Bone marrow (tissue), 2 donors: ENCODE measurements at places on chromosomes 5 and 9.

DNA sequence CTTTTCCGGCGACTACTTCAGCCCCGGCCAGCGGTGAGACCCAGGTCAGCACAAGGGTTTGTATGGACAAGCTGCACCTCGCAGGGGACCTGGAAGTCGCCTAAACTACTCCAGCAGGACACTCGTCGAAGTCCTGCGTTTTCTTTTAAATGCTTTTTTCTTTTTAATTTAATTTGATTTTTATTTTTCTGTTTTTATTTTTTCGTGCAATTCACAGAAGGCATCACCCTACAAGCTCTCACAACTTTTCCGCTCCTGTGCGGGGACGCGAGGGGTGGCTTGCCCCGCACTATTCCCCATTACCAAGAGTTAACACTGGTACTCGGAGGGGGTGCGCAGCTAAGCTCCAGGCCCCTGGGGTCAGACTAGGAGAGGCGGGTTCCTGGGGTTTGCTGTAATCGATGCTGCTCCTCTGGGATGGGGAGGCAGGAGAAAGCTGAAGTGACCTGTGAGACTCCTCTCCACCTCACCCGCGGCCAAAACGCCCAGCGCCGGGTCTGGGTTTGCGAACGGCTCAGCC, 1.3 kb downstream of the EDIL3 start:
- DNase-seq: no peak

- DNase-seq: no peak
Measured at GRCh38 chr5:18195910-18196309, 561.6 kb downstream of the TAF11L14 start.

GRCh38 chr9:122197426-122197825, 31.3 kb downstream of the LHX6 start:
- no peak for DNase-seq

DNA sequence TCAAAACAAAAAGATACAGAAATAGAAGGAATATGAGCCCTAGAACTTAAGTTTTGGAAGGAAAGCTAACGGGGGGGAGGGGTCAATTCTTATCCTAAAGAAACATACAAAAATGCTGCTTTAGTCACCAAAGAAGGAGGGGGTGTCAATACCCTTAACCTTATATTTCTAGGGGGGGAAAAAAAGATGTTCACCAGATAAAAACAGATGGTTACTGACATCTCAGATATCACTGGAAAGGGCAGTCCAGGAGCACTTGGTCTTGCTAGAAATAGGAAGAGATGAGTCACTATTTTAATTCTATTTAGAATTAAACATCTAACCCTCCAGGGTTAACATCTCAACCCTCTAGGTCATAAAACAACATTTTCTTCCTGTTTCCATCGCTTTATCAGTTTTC, 1.7 kb downstream of the DIAPH1 start:
- no peak for DNase-seq

DNA sequence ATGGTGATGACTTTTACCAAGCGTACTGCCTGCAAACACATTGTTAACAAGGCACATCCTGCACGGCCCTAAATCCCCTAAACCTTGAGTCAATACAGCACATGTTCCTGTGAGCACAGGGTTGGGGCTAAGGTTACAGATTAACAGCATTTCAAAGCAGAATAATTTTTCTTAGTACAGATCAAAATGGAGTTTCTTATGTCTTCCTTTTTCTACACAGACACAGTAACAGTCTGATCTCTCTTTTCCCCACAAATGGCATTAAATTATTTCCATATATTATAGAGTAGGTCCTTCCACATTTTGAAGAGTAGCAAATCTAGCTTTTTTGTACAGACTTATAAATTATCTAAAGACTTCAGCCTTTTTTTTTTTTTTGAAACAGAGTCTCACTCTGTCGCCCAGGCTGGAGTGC, 1.6 kb upstream of the TMEM141 start:
- no peak for DNase-seq

DNA sequence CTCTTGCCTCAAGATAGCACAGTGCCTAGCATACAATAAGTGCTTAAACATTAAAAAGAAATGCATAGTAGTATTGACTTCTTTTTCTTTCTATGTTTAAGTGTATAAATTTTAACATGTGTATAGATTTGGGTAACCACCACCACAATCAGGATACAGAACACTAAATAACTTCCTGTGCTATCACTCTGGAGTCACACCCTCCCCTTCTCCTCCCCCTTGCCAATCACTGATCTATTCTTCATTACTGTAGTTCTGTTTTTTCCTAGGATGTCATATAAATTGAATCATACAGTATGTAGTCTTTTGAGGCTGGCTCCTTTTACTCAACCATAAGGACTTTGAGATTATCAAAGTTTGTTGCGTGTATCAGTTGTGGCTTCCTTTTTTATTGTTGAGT, 68.5 kb downstream of the OSTF1 start:
- DNase-seq: peak; percentile 37

- DNase-seq: no peak
Measured at GRCh38 chr9:77561331-77562018, 86.6 kb downstream of the GNA14 start.

- no peak for DNase-seq
Measured at GRCh38 chr9:126495411-126496180, 118.1 kb upstream of the LMX1B start.

- no peak for DNase-seq
Measured at GRCh38 chr9:97633859-97634490, 354 bp downstream of the NCBP1 start.

GRCh38 chr5:119578937-119579336, 50.4 kb upstream of the FAM170A start:
- no peak for DNase-seq

GRCh38 chr9:110114086-110114858, 93.7 kb downstream of the C9orf152 start:
- DNase-seq: no peak

- no peak for DNase-seq
Measured at GRCh38 chr5:68922172-68922987, 171.4 kb upstream of the SLC30A5 start.

DNA sequence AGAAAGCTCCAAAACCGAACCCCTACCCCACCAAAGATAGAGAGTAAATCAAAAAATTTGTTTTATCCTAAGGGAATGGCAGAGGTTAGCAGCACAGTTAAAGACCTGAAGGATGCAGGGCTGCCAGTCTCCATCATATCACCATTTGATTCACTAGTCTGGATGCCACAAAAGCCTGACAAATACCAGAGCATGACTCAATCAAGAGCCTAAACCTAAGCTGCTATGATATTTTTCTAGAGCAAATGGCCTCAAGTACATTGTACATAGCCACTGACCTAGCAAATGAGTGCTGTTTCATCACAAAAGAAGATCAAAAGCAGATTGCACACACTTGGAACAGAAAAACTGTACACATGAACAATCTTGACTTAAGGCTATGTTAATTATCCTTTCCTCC, 48.0 kb downstream of the DPYSL3 start:
- no peak for DNase-seq

DNA sequence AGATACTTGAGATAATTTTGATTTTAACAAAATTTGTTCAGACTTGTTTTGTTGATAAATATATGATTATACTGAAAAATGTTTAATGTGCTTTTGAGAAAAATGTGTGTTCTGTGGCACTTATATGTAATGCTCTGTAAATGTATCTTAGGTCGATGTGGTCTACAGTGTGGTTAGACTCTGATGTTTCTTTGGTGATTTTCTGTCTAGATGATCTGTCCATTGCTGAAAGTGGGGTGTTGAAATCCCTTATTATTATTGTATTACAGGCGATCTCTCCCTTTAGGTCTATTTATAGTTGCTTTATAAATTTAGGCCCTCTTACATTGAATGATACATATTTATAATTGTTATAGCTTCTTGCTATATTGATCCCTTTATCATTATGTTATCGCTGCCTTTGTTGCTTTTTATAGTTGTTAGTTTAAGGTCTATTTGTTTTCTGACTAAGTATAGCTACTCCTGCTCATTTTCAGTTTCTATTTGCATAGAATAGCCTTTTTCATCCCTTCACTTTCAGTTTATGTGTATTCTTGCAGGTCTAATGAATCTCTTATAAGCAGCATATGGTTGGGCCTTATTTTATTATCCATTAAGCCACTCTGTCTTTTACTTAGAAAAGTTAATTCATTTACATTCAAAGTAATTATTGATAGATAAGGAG, 124.3 kb downstream of the MRPS30 start:
- no peak for DNase-seq

GRCh38 chr9:92740009-92740408, 24.6 kb downstream of the BICD2 start:
- DNase-seq: no peak

GRCh38 chr5:37248421-37248969, 681 bp downstream of the CPLANE1 start:
- no peak for DNase-seq

DNA sequence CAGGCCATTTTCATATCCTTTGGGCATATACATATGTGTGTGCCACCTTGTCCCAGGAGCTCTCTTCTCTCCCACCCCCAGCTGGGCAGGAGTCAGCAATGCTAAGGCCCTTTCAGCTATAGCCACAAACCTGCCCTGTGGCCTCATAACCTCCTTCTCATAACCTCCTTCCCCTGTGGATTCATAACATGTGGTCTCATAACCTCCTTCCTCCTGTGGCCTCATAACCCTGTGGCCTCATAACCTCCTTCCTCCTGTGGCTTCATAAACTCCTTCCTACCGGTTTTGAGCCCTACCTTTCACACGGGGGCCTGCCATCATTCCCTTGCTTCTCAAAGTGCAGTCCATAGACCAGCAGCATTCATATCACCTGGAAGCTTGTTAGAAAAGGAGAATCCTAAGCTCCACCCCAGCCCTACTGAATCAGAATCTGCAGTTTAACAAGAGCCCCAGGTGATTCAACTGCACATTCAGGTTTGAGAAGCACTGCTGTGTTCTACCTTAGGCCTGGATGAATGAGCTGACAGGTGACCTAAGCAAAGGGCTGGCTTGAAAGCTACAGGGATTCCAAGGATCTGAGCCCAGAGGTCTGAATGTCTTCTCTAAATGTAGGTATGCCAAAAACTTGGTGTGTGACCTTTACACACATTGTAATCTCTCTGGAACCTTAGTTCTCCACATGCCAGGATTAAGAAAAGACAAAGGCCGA, 41.9 kb upstream of the PLPP6 start:
- no peak for DNase-seq
